ENCODE measurements at places on chromosomes 1 and 21. TPM values are rescaled to one million over a fixed set of nuclear protein-coding genes. Genes with fewer than 3 reads are reported as not detected.

Gene KCNC4
- total RNA-seq = 14.3 TPM

Gene ADORA3
- 7.5 TPM for total RNA-seq

Gene PLEKHO1
- 77.9 TPM for total RNA-seq

Gene SYTL1
- 0.99 TPM for total RNA-seq

Gene LCE3D
- not detected for total RNA-seq

Gene FCRLA
- total RNA-seq = 28.0 TPM

Gene VAV3
- total RNA-seq = 5.6 TPM

DNA sequence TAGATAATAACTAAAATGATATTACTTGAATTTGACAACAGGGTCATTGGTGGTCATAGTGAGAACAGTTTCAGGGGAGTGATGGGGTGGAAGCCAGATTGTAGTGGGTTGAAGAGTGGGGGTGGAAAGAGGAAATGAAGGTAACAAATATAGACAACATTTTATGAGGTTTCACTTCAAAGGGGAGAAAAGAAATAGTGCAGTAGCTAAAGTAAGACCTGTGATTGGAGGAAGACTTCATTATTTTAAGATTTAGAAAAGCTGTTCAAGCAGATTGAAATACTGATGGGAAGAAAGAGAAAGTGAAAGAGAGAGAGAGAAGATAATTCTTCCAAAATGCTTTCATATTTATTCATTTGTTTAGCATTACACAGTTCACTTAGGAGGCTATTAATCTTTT, 52.0 kb upstream of the KCNA3 start:
- no peak for DNase-seq

DNA sequence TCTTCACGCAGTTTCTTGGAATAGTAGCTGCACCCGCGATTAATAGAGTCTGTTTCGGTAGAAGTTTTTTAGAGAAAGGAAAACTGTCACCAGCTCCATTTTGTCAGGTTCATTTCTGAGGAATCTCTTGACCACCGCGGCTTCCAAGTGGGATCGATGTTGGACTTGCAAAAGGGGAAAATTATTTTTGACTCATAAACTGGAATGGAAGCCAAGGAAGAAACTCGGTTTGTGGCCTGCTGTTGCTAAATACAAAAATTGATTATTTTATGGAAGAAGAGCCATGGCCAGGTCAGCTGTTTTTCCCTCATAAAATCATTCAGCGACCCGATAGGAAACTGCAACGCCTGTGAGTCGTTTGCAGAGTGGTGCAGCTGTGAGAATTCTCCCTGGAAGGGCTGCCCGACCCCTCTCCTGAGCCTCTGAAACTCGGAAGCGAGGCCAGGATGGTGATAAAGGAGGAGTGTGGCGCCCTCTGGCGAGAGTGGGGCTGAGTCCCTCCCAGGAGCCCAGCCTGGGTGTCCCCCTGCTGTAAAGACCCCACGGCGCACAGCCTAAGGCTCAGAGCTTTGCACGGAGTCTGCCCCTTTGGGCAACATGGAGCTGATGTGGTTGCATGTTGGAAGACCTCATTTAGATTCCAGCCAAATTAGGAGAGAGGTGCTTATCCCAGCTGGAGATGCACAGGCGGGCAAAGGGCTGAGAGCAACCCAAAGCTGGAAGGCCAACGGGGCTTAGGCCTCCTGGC, 83.6 kb upstream of the SLC25A33 start:
- DNase-seq = peak; percentile 73

- no peak for DNase-seq
Measured at GRCh38 chr1:78884685-78885452, 121.7 kb downstream of the ADGRL4 start.

DNA sequence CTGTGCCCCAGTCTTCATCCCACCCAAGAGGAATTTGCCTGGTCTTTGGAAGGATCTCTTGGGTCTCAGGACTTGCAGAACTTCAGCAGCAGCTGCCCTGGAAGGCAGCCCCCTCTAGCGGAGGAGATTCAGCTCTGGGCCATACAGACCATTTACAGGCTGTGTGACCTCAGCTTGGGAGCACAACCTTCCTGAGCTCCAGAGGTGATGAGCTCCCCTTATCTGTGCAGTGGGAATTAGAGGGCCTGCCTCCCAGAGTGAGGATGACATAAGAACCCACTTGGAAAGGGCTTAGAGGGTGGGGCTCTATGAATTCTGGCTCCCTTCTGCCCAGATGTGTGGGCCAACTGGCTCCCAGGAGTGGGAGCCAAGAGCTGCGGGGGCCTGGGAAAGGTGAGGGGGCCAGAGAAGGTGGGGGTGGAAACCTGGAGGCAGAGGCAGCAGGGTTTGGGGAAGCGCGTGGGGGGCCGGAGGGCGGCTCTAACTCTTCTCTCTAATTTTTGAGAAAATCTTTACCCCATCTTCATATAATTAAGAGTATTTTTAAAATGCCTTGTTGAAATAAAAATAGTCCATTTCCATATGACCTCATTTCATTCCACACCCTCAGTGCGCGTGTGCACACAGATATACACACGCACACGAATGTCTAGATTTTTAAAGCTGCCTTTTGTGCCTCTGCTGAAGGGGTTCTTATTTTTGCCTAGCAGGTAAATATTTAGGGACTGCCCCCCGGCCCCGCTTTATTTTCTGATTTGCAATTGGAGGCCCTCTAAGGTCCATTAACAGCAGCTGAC, 21.5 kb downstream of the EPHB2 start:
- no peak for DNase-seq
